Heart left ventricle (tissue), 16 donors: ENCODE measurements at places on chromosomes 16 and 17. TPM values are rescaled to one million over a fixed set of nuclear protein-coding genes. Genes with fewer than 3 reads are reported as not detected.

The INCA1 gene
- polyA plus RNA-seq = 5.1 TPM

The NHLRC4 gene
- 0.50 TPM for polyA plus RNA-seq

The SEPTIN1 gene
- 0.44 TPM for polyA plus RNA-seq

The SPNS2 gene
- polyA plus RNA-seq = 13.7 TPM

The PTGES3L gene
- 58.0 TPM for polyA plus RNA-seq

The PITPNM3 gene
- polyA plus RNA-seq = 0.42 TPM

The TM4SF5 gene
- not detected for polyA plus RNA-seq

The TMEM238L gene
- polyA plus RNA-seq = not detected

The BCO1 gene
- not detected for polyA plus RNA-seq

The HOXB8 gene
- not detected for polyA plus RNA-seq

The PPP1R27 gene
- polyA plus RNA-seq = not detected

The CSF3 gene
- 0.46 TPM for polyA plus RNA-seq

The GGT6 gene
- not detected for polyA plus RNA-seq

The KCNAB3 gene
- polyA plus RNA-seq = 0.88 TPM

The PPM1E gene
- polyA plus RNA-seq = 1.0 TPM

The NEK8 gene
- polyA plus RNA-seq = 1.0 TPM

The COASY gene
- 37.5 TPM for polyA plus RNA-seq

The CTRL gene
- polyA plus RNA-seq = 0.61 TPM

The MILR1 gene
- polyA plus RNA-seq = 1.6 TPM

The CRHR1 gene
- polyA plus RNA-seq = not detected

The CCL15 gene
- polyA plus RNA-seq = not detected

The CCDC144A gene
- polyA plus RNA-seq = 1.2 TPM

The IQCK gene
- polyA plus RNA-seq = 9.6 TPM

The SERPINF2 gene
- 1.4 TPM for polyA plus RNA-seq

The CCDC78 gene
- polyA plus RNA-seq = 1.3 TPM

The DDX28 gene
- polyA plus RNA-seq = 8.3 TPM

The RAP1GAP2 gene
- 18.3 TPM for polyA plus RNA-seq

The NOD2 gene
- 0.71 TPM for polyA plus RNA-seq

The KRT39 gene
- not detected for polyA plus RNA-seq

The DOC2B gene
- 2.4 TPM for polyA plus RNA-seq

The KRT33A gene
- not detected for polyA plus RNA-seq

The PHAF1 gene
- 5.6 TPM for polyA plus RNA-seq

The RAMP2 gene
- polyA plus RNA-seq = 82.0 TPM

The SNX20 gene
- polyA plus RNA-seq = 0.54 TPM

The ZNF594 gene
- 3.2 TPM for polyA plus RNA-seq

The CHST5 gene
- 0.18 TPM for polyA plus RNA-seq

The C16orf82 gene
- not detected for polyA plus RNA-seq

The TMEM208 gene
- polyA plus RNA-seq = 79.7 TPM

The TAOK2 gene
- polyA plus RNA-seq = 37.8 TPM

The CORO6 gene
- polyA plus RNA-seq = 50.7 TPM

The SMPD3 gene
- polyA plus RNA-seq = 0.15 TPM

The ITGAX gene
- 2.0 TPM for polyA plus RNA-seq

The ARL5C gene
- not detected for polyA plus RNA-seq

The ACSM2A gene
- polyA plus RNA-seq = not detected

The PRR15L gene
- polyA plus RNA-seq = not detected
